ENCODE measurements at places on chromosomes 5 and 9. TPM values are rescaled to one million over a fixed set of nuclear protein-coding genes. Genes with fewer than 3 reads are reported as not detected.

- DNase-seq, result no peak
These were observed 327.2 kb downstream of the DEPDC1B start for GRCh38 chr5:60372786-60373185.

GRCh38 chr5:90802474-90803317 is 244.1 kb downstream of the ADGRV1 start:
- DNase-seq, result no peak

GRCh38 chr5:28766565-28767158 is 1728.3 kb upstream of the CDH9 start:
- no peak for DNase-seq

- no peak for DNase-seq
These were observed 14.0 kb upstream of the TCF7 start for GRCh38 chr5:134100283-134101091.

SLC46A2 gene
- not detected for total RNA-seq

PRR16 gene
- total RNA-seq, result 18.3 TPM
